ENCODE measurements at places on chromosomes 5 and 9. TPM values are rescaled to one million over a fixed set of nuclear protein-coding genes. Genes with fewer than 3 reads are reported as not detected.

DNA sequence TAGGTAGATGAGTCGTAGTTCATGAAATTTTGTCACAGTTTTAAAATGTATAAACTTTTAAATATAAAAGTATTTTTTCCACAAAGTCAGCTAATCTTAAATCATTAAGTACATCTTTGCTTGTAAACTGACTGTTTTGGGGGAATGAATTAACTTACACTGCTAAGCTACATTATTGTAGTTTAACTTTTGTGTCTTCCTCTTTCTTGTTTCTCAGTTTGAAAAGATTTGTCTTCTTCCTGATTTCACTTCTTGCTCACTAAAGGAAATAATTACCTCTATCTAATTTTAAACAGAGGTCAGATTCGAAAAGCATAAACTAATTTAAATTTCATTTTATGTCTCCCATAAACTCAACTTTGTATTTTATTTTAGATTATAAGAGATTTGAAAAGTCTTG, 5.7 kb downstream of the NIPSNAP3B start:
- DNase-seq: no peak

Gene IL5
- total RNA-seq: not detected

Gene PCDHGA12
- total RNA-seq: 5.1 TPM

GRCh38 chr5:171957591-171958251, 48.7 kb downstream of the FBXW11 start:
- no peak for DNase-seq

- DNase-seq: no peak
Observed at GRCh38 chr9:121685795-121686377, 34.5 kb downstream of the DAB2IP start.

Gene SLC36A3
- not detected for total RNA-seq

- no peak for DNase-seq
Observed at GRCh38 chr9:112252194-112252593, 77.1 kb upstream of the SUSD1 start.
